ENCODE measurements at places on chromosomes 2 and 18.
A peak's percentile ranks its signal among the peaks of the same experiment; 100 is the strongest.

DNA sequence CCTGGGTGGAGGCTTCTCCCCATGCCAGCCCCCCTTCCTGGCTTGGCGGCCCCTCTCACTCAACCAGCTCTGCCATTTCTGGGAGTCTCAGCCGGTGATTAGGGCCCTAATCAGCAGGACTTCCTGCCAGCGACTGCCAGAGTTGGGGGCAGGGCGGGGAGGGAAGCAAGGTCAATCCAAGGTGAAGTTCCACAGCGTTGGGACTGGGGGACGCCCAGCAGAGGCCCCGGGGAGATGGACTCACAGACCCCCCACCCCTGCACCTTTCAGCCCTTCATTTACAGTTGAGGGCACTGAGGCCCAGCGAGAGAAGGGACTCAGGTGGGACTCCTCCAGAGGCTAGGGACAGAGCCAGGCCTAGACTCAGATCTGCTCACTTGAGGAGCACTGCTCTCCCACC, 65.3 kb downstream of the TNS1 start:
- DNase-seq, result no peak
- no peak overlapping the region for H3K27ac ChIP-seq
- no peaks in the 10 kb centered on the region for H3K36me3 ChIP-seq
- no peak overlapping the region for H3K4me3 ChIP-seq

- H3K36me3 ChIP-seq, result no peaks in the 10 kb centered on the region
- no peak overlapping the region for H3K4me3 ChIP-seq
- no peak for DNase-seq
- peaks cover 9% of the 10 kb centered on the region for H3K27me3 ChIP-seq
- H3K4me1 ChIP-seq, result no peaks in the 10 kb centered on the region
Measured at GRCh38 chr2:114609801-114610200, 167.4 kb downstream of the DPP10 start.

DNA sequence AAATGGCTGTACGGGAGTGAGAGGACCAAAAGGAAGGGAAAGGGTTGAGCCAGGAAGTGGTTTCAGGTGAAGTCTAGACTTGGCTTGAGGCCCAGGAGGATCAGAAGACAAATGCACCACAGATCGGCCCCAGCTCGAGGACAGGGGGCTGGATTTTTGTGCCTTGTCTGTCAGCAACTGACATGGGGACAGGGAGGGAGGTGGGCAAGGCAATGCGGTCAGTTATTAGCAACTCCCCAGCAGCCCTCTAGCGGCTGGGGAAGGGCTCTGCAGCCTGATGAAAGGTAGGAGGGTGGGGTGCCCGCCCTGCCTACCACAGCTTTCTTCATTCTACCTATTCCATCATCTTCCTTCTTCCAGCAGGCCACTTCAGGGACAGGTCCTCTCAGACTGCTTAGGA, 50.0 kb downstream of the CPO start:
- peak; percentile 9 for DNase-seq
- H3K27ac ChIP-seq, result no peak overlapping the region
- peaks cover 7% of the 10 kb centered on the region for H3K27me3 ChIP-seq
- peaks cover 9% of the 10 kb centered on the region for H3K4me1 ChIP-seq
- H3K4me3 ChIP-seq, result no peak overlapping the region

DNA sequence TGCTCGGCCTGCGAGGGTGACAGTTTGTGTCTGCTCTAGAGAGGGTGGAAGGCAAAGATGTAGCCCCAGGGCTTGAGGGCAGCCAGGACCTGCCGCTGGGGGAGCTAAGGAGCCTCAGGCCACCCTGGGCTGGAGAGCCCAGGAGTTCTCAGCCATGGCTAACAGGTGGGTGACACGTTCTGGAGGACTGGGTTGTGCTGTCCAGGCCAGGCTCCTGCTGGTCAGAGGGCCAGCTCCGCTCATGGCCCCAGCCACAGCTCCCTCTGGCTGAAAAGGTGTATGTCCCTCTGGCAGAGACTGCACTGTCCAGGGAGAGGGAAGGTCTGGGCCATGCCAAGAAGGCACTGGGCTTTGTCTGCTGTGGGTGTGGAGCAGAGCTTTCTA, 19.2 kb downstream of the TMEM185B start:
- peaks cover 23% of the 10 kb centered on the region for H3K4me1 ChIP-seq
- H3K27me3 ChIP-seq, result peaks cover 11% of the 10 kb centered on the region
- H3K36me3 ChIP-seq, result peaks cover 1% of the 10 kb centered on the region
- H3K27ac ChIP-seq, result no peak overlapping the region
- no peak for DNase-seq

DNA sequence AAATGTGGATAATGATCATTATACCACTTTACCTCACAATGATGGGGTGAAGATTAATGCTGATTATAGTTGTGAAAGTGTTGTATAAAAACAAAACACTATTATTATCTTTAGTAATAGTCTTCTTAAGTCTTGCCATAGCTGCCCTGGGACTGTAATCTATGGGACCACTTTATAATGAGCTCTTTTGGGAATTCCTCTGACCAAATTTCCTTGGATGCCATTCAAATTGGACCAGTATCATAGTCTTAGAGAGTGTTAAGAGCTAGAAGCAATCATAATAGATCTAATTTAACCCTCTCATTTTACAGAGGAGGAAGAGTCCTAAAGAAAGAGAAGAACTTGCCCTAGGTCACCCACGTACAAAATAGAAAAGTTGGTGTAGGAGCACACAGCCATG, 457.7 kb upstream of the SLC14A2 start:
- H3K4me1 ChIP-seq, result no peaks in the 10 kb centered on the region
- DNase-seq, result no peak
- H3K27me3 ChIP-seq, result no peaks in the 10 kb centered on the region
- no peak overlapping the region for H3K4me3 ChIP-seq

DNA sequence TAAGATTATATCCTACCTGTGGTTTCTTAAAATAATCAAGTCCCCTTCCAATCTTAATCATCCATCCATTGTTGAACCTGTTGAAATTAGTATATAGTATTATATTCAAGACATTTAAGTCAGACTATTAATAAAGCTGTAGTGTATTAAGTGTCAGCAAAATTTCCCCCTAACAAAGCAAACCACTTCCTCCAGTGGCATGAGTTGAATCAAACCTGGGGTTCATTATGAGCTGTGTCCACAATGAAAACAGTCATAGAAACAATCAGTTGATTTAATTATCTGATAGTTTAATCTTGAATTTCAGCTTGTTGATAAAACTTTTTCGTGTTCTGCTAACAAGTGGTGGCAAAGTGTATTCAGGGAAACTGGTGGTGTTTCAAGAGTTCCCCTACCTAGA, 11.3 kb downstream of the MITD1 start:
- DNase-seq, result no peak
- H3K4me3 ChIP-seq, result no peak overlapping the region

DNA sequence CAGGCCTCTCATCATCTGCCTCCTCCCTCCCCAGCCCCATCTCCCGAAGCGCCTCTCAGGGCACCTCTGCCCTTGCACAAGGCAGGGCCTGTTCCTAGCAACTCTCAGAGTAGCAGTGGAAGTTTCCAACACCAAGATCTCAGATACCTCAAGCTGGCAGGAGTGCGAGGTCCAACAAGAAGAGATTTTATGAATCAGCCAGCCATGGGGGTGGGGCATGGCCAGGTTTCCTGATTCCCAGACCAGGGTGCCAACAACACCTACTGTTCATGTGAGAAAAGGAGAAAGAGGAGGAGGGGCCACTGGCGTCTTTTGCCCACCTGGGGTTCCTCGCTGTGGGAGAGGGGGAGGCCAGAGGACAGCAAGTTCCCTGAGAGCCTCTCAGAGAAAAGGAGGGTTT, 6.6 kb upstream of the STEAP3 start:
- H3K4me3 ChIP-seq, result no peak overlapping the region
- H3K27ac ChIP-seq, result no peak overlapping the region
- H3K27me3 ChIP-seq, result peaks cover 44% of the 10 kb centered on the region
- no peaks in the 10 kb centered on the region for H3K36me3 ChIP-seq
- no peak for DNase-seq

DNA sequence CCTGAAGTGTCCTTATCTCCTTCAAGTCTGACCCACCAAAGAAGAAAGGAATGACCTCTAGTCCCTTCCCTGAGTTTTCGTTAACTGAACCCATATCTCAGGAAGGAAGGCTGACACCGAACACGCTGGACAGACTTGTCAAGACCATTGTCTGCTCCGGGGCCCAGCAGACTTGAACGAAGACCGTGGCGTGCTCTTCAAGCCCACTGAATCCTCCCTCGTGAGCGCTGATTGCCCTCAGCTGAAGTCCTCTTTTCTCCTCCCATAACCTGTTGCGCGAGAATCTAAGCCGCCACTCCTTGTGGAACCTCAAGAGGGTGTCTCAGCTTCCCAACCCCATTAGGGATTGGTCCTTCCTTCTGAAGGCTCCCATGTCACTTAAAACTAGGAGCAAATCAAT, 634 bp upstream of the CNDP1 start:
- H3K4me1 ChIP-seq, result peaks cover 4% of the 10 kb centered on the region
- H3K4me3 ChIP-seq, result no peak overlapping the region
- peaks cover 15% of the 10 kb centered on the region for H3K27me3 ChIP-seq
- peak overlapping the region; percentile 69 for H3K27ac ChIP-seq
- no peaks in the 10 kb centered on the region for H3K36me3 ChIP-seq

DNA sequence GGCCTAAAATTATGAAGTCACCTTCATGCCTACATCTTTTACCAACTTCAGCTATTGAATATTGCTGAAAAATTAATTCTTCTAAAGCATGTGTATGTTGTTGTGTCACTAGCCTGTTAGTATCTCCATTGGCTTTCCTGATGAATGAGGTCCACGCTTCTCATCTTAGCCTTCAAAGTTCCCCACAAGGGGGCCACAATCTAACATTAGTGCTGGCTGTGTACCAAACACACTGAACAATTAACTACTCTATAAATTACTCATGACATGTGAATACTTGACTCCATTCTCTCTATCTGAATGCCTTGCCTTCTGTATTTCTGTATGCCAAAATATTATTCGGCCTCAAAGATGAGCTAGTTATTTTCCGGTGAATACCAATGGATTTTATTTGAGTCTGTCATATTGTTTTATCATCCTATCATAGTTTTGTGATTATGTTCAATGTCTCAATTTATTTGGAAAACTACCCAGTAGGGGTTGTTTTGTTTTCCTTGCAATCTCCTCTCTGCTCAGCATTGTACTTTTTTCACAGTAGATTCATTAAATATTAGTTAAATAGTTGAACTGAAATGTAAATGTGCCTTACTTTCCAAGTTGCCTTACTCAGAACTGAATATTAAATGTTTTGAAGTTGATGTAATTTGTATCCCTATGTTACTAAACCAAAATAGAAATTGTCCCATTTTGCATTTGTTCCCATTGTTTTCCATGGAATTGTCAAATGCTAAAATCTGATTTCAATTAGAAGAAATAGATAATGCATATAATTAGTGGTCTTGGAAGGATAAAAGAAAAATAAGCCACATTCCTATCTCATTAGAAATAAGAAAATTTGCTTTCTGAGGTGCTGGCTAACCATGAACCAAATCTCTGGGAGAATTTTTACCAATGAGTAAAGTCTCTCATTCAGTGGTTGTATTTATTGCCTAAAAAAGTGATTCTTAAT, 208.4 kb upstream of the COL3A1 start:
- no peaks in the 10 kb centered on the region for H3K36me3 ChIP-seq
- no peaks in the 10 kb centered on the region for H3K4me1 ChIP-seq
- H3K27me3 ChIP-seq, result no peaks in the 10 kb centered on the region

- H3K36me3 ChIP-seq, result peaks cover 28% of the 10 kb centered on the region
- H3K27ac ChIP-seq, result peak overlapping the region; percentile 46
- no peak overlapping the region for H3K4me3 ChIP-seq
- H3K27me3 ChIP-seq, result peaks cover 5% of the 10 kb centered on the region
- H3K4me1 ChIP-seq, result no peaks in the 10 kb centered on the region
Measured at GRCh38 chr2:236034974-236035373, 133.2 kb downstream of the GBX2 start.

DNA sequence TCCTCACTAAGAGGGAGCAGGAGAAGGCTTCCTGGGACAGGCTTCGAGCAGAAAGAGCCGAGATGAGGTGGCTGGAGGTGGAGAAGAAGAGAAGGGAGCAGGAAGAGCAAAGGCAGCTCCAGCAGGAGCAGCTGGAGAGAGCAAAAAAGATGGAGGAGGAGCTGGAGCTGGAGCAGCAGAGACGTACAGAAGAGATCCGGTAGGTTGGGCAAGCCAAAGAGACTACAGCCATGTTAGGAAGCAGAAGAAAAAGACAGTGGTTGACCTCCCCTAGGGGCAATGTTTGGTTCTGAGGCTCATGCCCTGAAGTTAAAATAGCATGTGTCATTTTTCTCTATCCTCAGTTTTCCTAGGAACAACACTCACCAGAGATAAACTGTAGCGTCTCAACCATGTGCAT, 45.1 kb downstream of the SUMO1 start:
- peak overlapping the region; percentile 13 for H3K27ac ChIP-seq
- H3K4me3 ChIP-seq, result no peak overlapping the region
- peaks cover 15% of the 10 kb centered on the region for H3K4me1 ChIP-seq
- H3K27me3 ChIP-seq, result peaks cover 16% of the 10 kb centered on the region
- DNase-seq, result no peak
- no peaks in the 10 kb centered on the region for H3K36me3 ChIP-seq

GRCh38 chr2:26679867-26680266, 12.7 kb upstream of the KCNK3 start:
- H3K27me3 ChIP-seq, result peaks cover 14% of the 10 kb centered on the region
- H3K36me3 ChIP-seq, result no peaks in the 10 kb centered on the region
- no peak overlapping the region for H3K4me3 ChIP-seq
- DNase-seq, result no peak
- no peak overlapping the region for H3K27ac ChIP-seq
- peaks cover 12% of the 10 kb centered on the region for H3K4me1 ChIP-seq

GRCh38 chr2:69306393-69306821, 80.6 kb downstream of the GFPT1 start:
- peak; percentile 42 for DNase-seq
- peaks cover 50% of the 10 kb centered on the region for H3K27me3 ChIP-seq
- H3K36me3 ChIP-seq, result no peaks in the 10 kb centered on the region
- peaks cover 28% of the 10 kb centered on the region for H3K4me1 ChIP-seq
- H3K4me3 ChIP-seq, result peak overlapping the region; percentile 77
- no peak overlapping the region for H3K27ac ChIP-seq

GRCh38 chr2:237222601-237223041, 136.9 kb downstream of the COPS8 start:
- H3K27ac ChIP-seq, result no peak overlapping the region
- H3K27me3 ChIP-seq, result no peaks in the 10 kb centered on the region
- no peaks in the 10 kb centered on the region for H3K36me3 ChIP-seq
- peaks cover 18% of the 10 kb centered on the region for H3K4me1 ChIP-seq
- DNase-seq, result no peak
- H3K4me3 ChIP-seq, result no peak overlapping the region

- H3K27me3 ChIP-seq, result peaks cover 88% of the 10 kb centered on the region
- peaks cover 5% of the 10 kb centered on the region for H3K36me3 ChIP-seq
- peaks cover 28% of the 10 kb centered on the region for H3K4me1 ChIP-seq
- H3K4me3 ChIP-seq, result no peak overlapping the region
Measured at GRCh38 chr2:207765547-207765946, 4.2 kb downstream of the FZD5 start.
